SK-N-DZ (cell line): ENCODE measurements at places on chromosomes 7 and 10.

- DNase-seq = no peak
Observed at GRCh38 chr7:144575456-144575855, 172.0 kb upstream of the NOBOX start.

DNA sequence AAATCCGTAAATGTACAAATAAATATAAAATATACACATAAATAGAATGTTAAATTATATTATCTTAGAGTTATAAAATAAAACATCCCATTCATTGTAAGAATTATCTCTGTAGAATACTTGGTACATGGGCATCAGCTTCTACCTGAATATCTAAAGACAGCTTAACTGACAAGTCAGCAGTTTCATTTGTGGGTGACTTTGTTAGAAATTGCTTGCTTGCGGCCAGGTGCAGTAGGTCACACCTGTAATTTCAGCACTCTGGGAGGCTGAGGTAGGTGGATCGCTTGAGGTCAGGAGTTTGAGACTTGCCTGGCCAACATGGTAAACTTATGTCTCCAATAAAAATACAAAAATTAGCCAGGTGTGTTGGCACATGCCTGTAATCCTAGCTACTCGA, 14.6 kb downstream of the PCGF6 start:
- no peak for DNase-seq

DNA sequence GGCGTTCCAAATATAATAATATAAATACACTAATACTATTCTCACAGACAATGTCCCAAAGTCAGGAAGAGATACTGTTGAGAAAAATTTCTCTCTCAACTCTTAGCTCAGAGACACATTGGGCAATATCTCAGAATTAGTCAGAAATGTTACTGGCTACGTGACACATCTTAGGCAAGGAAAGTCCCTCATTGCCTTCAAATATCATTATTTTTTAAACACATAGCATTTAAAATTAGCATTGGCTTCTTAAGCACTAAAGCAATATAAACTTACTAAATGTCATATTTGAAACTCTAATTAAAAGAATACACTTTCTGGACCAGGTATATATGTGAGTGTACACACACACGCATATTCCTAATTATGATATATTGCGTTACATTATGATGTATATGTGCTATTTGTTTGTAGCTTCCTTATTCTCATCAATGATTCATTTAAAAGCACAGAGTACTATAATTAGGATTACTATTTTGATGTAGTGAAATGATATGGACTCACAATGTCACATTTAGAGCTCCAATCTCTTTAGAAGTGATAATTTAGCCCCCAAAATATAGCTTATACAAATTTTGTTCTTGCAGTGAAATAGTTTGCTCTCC, 255.8 kb downstream of the TWIST1 start:
- no peak for DNase-seq

DNA sequence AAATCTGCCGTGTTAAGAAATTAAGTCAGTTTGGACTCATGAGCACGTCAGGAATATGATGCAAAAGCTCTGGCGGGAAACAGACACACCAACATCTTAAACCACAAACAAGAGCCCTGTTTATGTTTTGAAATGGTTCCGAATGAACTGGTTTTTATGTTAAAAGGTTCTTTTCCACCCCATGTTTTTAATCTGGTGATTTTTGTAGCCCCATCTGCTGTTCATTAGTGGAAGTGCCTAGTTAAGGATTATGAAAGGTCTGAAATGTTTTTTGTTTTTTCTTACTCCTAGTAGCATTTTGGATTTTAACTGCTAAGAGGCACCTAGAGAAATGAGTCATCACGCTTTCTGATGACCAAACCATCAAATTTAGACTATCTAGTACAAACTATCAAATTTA, 404.1 kb upstream of the MKI67 start:
- no peak for DNase-seq

DNA sequence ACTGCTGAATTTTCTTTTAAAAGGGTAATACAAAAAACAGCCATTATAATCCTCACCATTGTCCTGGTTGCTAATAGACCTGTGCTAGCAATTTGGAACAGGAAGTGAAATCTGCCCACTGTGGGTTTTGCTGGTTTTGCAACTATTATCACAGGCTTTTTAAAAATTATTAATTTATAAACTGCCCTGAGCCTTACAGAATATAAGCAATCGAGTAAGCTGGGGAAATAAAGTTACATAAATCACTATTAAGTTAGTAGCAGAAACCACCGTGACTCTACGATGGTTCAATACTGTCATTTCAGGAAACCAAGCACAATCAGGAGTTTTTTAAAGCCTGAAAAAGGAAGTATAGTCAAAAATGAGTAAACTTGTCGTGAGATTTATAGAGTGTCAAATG, 62.3 kb downstream of the TMEM26 start:
- DNase-seq = no peak

DNA sequence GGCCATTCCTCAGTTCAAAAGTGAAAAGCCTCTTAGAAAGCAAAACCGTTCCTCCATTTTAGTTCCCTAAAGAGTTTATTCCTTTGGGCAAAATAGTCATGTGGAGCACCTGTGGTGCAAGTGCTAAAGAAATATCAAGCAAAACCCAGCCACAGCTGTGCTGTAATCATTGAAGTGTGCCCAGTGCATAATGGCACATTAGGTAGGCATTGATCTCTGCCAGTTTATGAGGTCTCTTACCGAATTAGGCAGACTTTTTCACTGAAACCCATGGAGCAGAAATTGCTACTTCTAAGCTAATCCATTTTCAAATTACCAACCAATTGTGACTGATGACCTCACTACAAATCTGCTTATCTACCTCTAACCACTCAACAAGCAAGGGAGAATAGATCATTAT, 97.2 kb upstream of the SEMA3A start:
- peak; percentile 15 for DNase-seq

- DNase-seq = no peak
Observed at GRCh38 chr7:76377186-76377918, 18.6 kb upstream of the YWHAG start.

GRCh38 chr10:63795094-63795860, 274.1 kb downstream of the REEP3 start:
- DNase-seq = peak; percentile 97

GRCh38 chr7:100694098-100694745, at the start of gene GIGYF1:
TSS of gene GIGYF1 (minus strand) at chr7:100694250. CDS start at chr7:100688238, 6,012 bp downstream.
- peak; percentile 64 for DNase-seq

DNA sequence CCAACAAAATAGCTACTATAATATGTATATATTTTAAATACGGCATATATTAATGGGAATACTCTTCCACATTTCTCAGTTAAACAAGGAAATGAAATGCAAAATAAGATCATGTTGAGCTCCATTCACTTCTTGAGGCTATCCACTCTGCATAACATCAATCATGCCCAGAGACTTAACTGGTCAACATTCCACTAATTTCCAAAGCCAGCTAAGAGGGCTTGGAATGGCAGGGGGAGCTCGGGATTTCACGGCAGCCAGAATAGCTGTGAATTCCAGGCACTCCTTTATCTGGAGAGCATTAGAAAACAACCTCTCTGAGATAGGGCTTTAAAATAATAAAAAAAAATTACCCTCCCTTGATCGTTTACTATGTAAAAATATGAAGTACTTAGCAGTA, 194.9 kb upstream of the CDCA7L start:
- no peak for DNase-seq

GRCh38 chr7:100888988-100889750, at the start of gene UFSP1:
TSS of gene UFSP1 (minus strand) at chr7:100889715. CDS start at chr7:100889271, 444 bp downstream.
- DNase-seq = no peak

DNA sequence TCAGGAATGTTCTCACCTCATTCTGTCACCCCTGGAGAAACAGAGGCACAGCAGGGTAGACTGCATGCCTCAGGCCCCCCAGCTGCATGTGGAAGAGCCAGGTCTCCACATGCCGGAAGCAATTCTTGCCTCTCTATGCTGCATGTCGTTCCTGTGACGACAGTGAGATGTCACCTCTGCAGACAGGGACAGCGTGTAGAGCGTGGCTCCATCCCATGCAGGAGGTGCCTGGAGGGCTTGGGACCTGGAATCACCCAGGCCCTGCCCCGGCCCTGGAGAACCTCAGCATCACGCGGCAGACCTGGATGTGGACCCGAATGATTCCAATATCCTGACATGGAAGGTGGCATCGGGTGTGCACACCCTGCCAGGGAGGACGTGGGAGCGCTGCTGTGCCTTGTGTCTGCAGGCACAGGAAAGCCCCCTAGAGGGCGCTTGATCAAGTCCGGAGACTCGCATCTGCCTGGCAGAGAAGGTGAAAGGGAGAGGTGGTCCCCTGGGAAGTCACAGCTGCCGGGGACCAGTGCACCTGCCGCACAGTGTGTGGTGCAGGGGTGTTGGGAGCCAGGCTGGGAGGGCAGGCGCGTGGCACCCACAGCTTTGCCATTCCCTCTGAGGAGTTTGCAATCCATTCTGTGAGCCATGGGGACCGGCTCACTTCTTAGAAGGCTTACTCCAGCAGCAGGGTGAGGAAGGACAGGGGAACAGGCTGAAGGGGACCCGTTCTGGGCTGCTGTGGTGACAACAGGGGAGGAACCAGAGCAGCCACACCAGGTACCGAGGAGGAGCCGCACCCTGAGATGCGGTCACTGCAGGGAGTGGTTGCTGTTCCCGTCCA, 45.3 kb upstream of the EN2 start:
- DNase-seq = peak; percentile 36

- no peak for DNase-seq
Observed at GRCh38 chr10:132589015-132589414, 51.4 kb downstream of the INPP5A start.

DNA sequence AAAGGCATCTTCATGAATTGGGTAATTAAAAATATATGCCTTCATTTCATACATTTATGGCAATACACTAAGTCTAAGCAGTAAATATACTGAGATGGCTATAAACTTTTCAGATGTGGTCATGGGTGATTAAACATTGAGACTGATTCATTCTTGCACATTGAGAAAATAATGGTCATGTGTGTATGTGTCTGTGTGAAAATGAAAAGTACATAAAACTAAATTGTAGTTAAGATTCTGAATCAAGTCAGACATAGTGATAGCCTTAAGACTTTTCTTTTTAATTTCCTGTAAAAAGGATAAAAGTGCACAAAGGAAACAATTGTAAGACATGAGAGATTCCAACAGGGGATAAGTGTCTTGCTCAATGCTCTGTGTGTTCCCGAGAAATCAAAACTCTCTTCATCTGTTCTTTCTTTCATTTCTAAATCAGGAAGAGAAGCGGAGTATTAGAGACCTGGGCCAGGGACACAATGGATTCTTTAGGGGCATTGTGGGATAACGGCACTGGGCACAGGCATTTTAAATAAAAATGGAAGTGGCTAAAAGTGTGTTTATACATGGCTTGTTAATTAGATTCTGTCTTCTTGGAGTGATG, 69.8 kb upstream of the AGR3 start:
- DNase-seq = no peak

- DNase-seq = no peak
Observed at GRCh38 chr10:114315566-114316420, 76.7 kb downstream of the VWA2 start.

DNA sequence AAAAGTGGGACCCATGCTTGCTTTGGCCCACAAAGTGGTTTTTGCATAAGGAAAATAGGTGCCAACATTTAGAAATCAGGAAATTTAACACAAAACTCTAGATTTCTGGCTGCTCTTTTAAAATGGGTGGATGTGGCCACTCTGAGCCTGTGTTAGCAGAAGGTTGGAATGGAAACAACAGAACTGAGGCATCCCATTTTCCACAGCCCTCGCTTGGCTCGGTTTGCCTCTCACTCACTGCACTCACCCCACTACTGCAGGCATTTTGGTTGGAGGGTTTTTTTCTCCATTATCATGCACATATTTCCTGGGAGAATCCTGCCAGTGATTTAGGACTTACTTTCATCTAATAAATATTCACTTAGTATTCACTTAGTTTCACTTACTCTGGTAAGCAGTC, 178.9 kb downstream of the BICC1 start:
- no peak for DNase-seq
